ENCODE measurements at places on chromosomes 1 and 21.

DNA sequence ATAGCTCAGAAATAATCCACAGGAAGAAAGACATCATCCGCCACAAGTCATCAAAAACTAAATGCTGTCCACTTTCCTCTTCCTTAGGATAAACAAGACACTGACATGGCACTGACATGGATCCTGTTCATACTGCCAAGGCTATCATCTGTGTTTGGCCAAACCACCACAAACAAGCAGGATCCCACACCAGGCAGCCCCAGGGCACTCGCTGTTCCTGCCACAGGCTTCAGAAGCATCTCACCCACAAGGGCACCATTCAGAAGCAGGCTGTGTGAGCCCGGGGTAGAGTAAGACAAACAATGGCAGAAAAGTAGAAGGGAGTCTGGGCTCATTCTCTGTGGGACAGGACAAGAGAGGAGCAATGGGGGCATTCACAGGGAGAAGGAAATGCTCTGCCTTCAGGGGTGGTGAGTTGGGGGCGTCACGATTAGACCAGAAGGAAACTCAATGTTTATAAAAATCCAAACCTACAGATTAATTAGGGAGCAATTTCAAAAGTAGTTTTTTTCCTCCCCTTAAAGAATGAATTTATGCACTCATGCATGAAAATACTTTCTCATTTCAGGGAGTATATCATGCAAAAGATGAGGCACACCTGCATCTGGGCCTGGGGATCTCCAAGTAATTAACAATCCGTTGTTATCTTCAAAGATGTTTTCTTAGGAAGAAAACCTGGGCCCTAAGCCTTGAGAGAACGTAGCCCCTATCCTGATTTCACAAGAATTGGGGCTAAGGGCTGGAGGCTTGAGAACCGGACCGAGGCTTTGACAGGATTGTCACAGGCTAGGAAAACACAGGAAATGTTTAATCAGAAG is 43.3 kb upstream of the ATP1A1 start:
- no peak for DNase-seq

DNA sequence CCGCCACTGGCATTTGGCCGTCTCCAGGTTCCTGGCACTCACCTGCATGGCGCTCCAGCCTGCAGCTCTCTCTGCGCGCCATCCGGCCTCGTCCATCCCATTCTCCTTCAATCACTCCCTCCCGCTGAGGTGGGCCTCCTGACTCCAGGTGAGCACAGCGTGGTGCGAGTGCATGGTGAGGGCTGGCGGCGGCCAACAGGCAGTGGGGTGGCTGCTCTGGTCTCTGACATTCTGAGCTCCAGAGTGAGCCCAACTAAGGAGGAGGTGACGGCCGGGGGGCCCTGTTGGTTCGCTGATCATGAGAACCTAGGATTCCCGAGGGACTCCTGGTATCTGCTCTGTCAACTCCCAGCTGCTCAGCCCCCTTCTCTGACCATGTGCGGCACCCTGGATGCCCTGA is 130.4 kb downstream of the AJAP1 start:
- no peak for DNase-seq

GRCh38 chr1:204011426-204011825 is 61.5 kb upstream of the SOX13 start:
- DNase-seq: no peak

GRCh38 chr1:160247053-160247452 is 15.3 kb downstream of the DCAF8 start:
- no peak for DNase-seq

- no peak for DNase-seq
Observed at GRCh38 chr1:188372821-188373220, 1544.1 kb downstream of the PLA2G4A start.

DNA sequence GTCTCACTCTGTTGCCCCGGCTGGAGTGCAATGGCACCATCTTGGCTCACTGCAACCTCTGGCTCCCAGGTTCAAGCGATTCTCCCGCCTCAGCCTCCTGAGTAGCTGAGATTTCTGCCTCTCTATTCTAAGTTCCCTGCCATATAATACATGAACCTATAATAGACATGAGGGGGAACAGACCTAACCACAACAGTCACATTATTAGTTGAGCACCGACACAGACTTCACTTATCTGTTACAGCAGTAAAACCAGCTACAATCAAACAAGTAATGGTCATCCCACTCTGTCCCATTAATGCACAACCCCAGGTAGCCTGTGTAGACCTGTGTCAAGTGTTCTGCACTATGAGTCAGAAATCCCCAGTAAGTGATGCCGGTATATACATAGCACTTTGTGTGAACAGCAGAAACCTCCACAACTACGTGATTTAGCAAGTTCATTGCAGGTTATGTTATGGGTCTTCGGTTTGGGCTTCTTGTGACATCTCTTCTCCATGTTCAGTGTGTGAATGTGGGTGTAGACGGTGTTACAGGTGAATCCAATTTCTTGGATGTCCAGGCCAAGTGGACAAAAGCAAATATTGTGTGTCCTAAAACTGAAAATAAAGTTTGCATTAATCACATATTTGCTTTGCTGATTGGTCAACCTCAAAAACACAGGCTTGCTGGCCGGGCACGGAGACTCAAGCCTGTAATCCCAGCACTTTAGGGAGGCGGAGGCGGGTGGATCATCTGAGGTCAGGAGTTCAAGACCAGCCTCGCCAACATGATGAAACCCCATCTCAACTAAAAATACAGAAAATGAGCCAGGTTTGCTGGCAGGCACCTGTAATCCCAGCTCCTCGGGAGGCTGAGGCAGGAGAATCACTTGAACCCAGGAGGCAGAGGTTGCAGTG is 3.6 kb downstream of the MMACHC start:
- no peak for DNase-seq

GRCh38 chr1:93648656-93649055 is 33.0 kb downstream of the BCAR3 start:
- no peak for DNase-seq

DNA sequence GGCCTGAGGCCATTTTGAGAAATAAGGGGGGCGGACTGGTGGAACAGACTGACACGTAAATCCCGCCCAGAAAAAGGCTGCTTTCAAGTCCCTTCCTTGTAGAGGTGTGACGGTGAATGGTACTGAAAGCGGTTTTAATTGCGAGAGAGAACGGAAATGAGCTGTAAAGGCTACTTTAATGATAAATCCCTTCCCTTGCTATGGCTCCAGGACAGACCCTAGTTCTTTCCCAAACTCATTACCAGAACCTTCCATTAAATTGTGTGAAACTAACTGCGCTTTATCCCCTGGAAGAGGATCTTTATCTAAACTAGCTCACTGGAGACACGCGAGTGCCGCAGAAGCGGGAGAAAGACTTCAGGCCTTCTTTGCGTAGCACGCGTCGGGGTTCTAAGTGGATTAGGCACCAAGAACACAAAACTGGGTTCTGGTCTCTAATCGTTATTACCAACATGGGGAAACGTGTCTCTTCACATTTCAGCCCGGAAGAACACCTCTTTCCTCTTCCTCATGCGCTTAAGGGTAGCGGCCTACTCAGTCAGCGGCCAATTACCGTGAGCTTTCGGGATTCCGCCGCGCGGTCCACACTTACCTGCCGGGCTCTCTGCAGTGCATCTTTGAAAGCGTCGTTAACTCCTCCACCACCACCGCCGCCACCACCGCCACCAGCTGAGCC is 441 bp downstream of the FUBP1 start:
- DNase-seq: no peak

DNA sequence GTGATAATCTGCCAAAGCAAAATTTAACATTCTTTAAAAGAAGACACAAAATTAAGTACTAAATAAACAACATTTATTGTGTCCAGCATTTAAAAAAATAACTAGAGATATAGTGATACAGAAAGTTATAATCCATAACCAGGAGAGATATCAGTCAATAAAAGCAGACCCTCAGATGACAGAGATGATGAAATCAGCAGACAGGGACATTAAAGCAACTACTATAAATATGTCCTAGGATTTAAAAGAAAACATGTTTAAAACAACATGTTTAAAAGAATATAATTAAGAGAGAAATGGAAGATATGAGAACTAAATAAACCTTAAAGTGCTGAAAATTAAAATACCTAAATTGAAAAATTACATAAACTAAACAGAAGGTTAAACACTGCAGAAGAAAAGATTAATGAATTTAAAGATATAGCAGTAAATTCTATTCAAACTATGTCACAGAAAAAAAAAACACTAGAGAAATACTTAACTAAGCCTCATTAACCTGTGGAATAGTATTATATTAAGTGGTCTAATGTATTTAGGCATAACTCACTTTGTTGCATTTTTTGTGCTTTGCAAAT is 261.2 kb upstream of the NR5A2 start:
- no peak for DNase-seq

DNA sequence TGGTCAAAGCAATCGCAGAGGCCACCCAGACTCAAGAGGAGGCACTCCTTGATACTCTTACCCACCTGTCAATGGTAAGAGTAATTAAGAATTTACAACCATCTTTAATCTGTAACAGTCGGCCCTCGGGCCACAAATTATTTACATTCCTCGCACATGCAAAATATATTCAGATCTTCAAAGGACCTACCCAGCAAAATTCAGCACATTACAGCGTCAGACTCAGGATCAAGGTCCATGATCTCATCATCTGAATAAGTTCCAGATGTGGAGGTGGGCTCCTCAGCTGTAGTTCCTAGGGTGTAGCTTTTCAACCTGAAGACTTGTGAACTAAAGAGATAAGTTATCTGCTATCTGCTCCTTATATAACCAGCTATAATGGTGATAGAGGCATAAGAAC is 17.1 kb upstream of the RNF11 start:
- no peak for DNase-seq

All from cortex of kidney (tissue), 1 donor.